ENCODE measurements at places on chromosomes 4 and X.

GRCh38 chrX:13093529-13094140 lies 49.2 kb upstream of the FAM9C start:
- no peak for DNase-seq

- DNase-seq, result no peak
Measured at GRCh38 chr4:58063404-58064160, 953.4 kb upstream of the IGFBP7 start.

- no peak for DNase-seq
Measured at GRCh38 chr4:185737489-185738037, 74.4 kb downstream of the SORBS2 start.

GRCh38 chr4:111788099-111788498 lies 357.2 kb upstream of the FAM241A start:
- DNase-seq, result no peak

DNA sequence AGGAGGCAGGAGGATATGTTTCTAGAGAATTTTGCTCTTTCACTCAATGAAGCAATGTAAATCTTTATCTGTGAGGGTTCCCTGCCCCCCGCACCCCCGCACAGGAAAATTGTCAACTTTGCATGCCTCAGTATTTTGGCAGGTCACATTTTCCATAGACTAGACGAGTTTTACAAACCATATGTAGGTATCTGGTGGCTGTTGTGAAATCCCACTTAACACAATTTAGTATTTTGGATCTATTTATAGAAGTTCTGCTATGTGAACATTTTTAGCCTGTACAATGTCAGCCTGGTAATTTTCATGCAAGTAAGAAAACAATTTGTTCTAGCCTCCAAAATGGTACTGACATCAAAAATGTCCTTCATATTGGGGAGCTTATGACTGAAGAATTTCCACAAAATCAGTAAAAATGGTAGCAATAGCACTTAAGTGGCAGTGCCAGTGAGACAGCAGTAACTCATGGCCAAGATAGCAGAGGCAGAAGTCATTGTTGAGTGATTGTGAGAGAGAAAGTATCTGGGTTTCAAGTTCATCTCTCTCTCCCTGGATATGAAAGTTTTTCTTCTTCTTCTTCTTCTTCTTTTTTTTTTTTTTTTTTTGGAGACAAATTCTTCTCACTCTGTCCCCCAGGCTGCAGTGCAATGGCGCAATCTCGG lies 12.4 kb upstream of the FRYL start:
- DNase-seq, result no peak

DNA sequence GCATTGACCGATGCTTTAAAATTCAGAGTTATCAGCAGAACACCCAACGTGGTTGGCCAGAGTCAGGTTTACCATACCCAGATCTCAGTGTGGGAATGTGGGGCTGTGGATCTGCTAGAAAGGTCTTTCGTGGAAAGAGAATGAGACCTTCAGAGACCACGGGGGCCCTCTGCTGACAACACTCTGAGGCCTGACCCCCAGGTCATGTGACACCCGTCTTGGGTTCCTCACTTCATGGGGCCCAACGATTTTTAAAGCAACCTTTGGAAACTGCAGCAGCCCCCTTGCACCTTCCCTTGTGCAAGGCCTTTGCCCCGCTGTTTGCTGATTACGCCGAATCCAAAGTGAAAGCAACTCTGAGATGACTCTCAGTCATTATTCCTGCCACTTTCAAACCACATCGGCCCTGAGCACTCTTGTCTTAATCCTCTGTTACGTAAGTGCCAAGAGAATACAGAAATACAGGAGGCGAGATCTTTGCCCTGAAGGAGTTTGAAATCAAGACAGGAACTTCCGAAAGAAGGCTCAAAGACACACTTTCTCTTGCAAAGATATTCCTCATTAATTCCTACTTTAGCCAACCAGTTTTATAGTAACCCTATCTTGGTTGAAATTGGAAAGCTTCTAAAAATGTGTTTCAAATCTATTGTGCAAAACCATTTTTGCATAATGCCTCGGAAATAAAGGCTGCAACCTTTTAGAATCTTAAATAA lies 88.3 kb downstream of the EVC2 start:
- no peak for DNase-seq

DNA sequence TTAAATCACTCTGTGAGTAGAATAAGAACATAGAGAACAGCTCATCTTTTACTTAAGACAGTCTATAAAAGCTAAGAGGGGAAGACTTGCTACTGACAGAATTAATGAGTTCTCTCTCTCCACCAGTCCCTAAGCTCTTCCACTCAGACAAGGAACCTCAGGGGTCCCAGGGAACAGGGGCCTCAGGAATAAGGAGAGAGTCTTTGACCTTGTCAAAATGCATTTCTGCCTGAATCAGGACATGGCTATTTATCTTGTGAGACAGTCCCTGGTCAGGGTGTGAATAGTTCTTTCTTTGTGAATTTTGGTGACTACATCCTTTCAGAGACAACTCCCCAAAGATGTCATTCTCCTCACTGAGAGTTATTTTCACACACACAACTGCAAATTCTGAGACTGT lies 218.7 kb upstream of the HS3ST1 start:
- no peak for DNase-seq

DNA sequence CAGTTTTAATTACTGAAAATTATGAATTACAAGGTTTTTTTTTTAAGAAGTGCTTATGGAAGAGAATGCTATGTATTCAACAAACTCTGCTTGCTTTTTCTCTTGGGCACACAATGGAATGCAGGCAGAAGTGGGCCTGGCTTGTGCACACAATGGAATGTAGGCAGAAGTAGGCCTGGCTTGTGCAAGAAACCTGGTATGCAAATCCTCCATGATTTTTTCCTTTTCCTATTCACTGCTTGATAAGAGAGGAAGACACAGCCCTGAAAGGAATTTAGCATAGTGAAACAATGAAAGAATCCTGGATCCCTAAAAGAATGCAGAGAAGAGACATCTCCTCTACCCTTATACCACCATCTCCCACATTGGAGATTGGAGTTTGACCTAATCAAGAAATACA lies 138.4 kb downstream of the COL25A1 start:
- no peak for DNase-seq

DNA sequence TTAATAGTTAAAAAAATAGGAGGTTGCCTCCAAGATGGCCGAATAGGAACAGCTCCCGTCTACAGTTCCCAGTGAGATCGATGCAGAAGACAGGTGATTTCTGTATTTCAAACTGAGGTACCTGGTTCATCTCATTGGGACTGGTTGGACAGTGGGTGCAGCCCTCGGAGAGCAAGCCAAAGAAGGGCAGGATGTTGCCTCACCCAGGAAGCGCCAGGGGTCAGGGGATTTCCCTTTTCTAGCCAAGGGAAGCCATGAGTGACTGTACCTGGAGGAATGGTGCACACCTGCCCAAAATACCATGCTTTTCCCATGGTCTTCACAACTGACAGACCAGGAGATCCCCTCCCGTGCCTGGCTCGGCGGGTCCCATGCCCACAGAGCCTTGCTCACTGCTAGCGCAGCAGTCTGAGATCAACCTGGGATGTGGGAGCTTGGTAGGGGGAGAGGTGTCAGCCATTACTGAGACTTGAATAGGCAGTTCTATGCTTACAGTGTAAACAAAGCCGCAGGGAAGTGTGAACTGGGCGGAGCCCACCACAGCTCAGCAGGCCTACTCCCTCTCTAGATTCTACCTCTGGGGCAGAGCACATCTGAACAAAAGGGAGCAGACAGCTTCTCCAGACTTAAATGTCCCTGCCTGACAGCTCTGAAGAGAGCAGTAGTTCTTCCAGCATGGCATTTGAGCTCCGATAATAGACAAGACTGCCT lies 47.5 kb downstream of the PPA2 start:
- no peak for DNase-seq

DNA sequence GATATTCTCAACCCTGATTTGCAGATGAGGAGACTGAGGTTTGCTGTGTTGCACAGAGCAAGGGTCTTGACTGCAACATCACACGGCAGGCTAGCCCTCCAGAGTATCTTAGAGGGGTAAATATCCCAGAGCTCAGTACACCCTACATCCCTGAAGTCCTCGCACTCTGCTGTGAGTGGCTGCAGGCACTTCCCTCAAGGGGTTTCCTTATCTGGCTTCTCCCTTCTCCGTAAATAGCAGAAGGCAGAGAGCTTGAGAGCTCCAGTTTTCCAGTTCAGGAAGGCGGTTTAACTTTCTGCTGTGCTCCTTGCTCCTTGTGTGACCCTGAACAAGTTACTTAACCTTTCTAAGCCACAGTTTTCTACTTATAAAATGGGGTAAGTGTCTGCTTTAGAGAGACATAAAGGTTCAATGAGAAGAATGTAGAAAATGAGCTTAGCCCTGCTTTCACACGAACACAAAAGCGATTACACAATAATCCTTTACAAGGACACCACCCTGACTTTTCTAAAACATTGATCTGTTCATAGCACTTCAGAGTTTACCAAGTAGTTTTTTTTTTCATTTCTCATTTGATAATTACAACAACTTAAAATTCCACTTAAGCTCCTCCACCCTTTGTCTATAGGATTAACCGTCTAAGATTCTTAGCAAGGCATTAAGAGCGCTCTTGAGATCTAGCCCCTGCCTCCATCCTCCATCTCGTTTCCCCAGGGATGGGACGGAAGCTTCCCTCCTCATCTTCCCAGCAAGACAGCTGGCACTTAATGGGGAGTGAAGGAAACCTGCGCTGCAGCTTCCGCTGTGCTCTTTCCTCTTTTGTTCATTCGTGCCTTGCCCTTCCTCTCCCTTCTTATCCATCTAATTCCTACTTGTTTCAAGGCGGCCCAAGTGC lies 68.4 kb downstream of the TAPT1 start:
- no peak for DNase-seq

DNA sequence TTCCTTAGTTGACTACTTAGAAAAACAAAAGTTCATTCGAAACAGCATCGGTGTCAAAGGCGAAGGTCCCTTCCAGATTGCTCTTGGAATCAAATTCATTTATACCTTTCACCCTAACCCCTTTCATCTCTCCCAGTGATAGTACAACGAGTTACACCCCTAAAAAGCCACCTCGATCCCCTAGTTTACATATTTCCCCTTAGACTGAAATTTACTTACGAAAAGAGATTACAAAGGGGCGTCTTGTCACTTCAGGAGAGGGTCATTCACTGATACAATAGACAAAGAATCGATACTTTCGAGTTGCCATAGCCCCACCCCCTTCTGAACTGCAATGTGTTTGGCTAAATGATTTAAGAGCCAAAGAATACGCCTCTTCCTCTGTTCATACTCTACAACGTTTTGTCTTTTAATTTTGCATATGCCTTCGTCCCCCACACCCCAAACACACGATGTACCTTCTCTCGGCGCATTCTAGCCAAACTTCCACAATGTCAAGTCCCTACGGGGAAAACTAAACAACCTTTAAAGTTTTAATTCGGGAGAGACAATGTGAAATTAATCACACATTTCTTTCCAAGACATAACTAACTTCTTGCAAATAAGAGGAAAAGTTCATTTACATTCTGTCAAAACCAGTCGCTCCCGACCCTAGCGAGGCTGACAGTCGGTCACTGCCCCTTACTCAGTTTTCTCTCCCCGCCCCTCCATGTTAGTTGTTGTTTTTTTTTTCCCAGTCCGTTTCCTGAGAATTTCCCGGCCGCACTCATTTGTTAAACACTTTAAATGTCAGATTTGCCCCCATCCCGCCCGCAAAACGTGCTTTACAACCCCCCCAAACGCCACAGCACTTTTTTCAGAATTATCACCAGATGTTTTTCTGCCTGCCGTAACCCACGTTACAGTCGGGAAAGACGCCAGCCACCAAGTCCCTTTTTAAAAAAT lies 88.6 kb downstream of the HPRT1 start:
- DNase-seq, result no peak

- DNase-seq, result no peak
Measured at GRCh38 chr4:33930497-33930896, 2313.8 kb downstream of the ARAP2 start.

GRCh38 chr4:52658641-52659000 lies 480 bp downstream of the USP46 start:
- DNase-seq, result peak; percentile 3

DNA sequence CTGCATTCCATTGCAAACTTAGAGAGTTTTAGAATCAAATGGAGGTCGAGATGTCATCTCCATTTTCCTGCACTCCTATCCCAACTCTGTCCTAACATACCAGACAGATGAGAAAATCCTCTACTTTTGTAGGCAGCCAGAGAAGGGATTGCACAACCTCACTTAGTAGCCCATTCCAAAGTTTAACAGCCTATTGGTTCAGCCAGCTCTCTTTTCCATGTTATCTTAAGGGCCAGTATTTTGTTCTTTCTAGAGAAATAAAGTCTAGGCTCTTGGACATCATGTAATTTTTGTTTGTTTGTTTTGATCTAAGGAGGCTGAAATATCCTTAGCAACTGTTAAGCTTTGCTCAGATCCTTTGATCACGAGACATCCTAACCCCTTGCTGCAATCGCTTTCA lies 173.0 kb downstream of the COX18 start:
- no peak for DNase-seq

- DNase-seq, result no peak
Measured at GRCh38 chrX:31609130-31609529, 537.3 kb upstream of the FTHL17 start.

DNA sequence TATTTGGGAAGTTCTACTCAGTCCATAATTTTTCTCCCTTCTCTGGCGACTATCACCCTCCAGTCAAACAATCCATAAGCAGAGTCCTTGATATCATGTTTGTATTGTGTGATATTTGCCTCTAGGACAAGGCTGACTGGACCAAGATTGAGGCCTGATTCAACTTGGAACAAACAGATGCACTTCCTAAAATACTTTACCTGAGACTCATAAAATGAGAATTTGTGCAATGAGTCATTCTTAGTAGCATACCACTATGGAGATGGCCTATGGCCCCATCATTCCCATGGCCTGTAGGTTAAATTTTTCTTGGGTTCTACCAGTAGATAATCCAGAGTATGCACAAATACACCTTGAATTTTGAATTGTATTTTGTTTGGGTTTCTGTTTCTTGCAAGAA lies 74.2 kb upstream of the DMD start:
- no peak for DNase-seq
